ENCODE measurements at places on chromosomes 12 and 14.

DNA sequence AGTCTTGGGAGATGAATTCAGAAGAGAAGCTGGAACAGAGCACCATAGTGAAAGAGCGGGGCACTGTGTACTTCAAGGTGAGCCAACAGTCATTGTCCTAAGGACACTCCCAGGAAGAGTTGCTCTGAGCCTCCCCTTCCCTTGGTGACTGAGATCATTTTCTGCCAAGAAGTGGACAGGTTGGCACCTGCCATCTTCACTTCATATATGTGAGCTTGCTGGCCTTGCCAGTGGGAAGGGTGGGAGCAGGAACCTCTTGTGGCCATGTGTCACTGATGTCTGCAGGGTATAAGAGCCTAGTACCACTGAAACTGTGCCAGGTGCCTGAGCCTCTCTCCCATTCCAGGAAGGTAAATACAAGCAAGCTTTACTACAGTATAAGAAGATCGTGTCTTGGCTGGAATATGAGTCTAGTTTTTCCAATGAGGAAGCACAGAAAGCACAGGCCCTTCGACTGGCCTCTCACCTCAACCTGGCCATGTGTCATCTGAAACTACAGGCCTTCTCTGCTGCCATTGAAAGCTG lies 5.3 kb downstream of the FKBP4 start:
- no peak for DNase-seq

GRCh38 chr12:72369423-72369959 lies 97.3 kb downstream of the TRHDE start:
- DNase-seq: no peak

- no peak for DNase-seq
Observed at GRCh38 chr12:120136093-120136770, 19.7 kb upstream of the RAB35 start.

DNA sequence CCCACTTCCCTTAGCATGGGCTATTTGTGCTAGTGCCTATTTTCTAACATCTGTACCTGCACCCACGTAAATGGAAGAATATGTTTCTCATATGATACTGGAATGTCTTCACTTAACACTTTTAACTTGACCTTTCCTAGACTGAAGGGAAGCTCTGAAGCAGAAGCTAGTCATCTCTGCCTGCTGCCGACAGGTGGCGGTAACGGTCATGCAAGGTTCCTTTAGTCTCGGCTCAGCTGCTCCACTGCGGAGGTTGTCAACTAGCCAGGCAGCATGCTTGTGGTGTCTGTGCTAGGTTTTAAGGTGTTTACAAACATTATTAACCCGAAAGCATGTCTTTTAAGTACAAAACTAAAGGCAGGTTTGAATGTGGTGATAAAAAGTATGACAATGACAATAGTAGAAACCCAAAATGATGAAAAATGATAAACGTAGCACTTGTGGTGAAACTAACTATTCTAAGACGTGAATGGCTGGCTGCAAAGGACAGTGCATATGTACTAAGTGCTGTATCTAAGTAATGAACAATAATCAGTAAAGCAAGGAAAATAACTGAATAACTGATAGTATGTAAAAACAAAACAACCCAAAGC lies 117.2 kb downstream of the GRIN2B start:
- DNase-seq: no peak

DNA sequence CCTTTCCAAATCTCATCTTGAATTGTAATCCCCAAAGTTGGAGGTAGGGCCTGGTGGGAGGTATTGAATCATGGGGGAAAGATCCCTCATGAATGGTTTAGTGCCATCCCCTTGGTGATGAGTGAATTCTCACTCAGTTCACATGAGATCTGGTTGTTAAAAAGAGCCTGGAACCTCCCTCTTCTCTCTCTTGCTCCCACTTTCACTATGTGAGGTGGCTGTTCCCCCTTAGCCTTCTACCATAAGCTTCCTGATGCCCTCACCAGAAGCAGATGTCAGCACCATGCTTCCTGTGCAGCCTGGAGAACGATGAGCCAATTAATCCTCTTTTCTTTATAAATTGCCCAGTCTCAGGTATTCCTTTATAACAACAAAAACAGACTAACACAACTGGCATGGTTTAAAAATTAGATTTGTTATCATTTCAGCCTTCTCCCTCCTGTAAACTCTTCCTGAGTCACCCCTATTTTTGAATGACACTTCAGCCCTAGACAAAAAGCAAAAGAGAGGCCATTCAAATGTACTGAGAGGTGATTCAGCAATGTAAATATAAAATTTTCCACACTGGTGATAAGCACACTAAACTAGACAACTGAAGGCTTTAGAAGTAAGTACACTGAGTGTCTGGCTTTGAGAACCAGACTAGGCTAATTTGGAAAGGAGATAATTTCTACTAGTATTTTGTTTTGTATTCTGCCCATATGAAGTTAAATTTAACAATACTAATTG lies 212.1 kb upstream of the ABCD2 start:
- DNase-seq: no peak

DNA sequence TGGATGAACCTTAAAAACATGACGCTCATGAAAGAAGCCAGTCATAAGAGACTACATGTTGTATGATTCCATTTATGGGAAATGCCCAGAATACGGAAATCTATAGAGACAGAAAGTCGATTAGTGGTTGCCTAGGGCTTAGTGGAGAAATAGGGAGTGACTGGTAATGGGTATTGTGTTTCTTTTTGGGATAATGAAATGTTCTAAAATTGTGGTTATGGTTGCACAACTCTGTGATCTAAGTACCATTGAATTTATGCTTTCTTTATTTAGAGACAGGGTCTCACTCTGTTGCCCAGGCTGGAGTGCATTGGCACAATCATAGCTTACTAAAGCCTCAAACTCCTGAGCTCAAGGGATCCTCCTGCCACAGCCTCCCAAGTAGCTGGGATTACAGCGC lies 8.0 kb downstream of the RBMS2 start:
- no peak for DNase-seq

- no peak for DNase-seq
Observed at GRCh38 chr12:99232324-99232723, 415.2 kb upstream of the GARIN6 start.

- no peak for DNase-seq
Observed at GRCh38 chr12:2286047-2286446, 233.3 kb downstream of the CACNA1C start.

DNA sequence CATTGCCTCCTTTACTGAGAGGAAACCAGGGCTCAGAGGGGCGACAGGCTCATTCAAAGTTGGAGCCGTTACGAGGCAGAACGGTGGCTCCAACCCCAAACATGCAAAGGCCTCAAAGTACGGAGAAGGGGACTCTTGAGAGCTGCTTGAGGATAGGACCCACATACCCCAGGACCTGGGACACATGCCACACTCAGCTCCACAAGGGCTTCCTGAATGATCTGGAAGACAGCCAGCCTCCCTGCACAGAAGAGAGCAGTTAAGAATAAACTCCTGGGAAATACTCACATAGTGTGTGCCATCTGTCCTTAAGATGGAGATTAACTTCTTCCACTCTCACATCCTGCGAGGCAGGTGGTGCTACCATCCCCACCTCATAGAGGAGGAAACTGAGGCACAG lies 26.6 kb upstream of the NXPH4 start:
- DNase-seq: no peak

GRCh38 chr12:116539905-116540482 lies 19.2 kb upstream of the MAP1LC3B2 start:
- no peak for DNase-seq

GRCh38 chr14:94113073-94113472 lies 2.5 kb downstream of the IFI27 start:
- DNase-seq: no peak

DNA sequence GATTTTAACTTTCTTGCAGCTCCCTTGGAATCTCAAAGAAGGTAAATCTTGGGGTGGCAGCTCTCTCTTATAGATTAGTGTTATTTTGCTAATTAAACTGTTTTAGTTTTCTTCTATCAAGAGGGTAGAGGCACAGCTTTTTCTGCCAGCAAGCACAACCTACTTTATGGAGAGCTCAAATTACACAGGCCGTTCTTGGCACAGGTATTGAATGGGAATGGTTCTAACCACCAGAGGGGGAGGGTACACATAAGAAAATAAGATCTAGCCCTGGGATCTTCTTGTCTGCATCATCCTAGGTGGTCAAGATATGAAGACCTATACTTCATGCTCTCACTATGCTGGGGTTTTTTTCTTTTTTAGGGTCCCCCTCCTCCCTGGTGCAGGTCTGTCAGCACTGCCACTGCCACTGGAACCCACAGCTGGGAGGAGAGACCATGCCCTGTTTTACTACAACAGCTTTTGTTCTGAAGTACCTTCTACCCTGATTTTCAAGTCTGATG lies 48.6 kb upstream of the STAC3 start:
- DNase-seq: no peak

DNA sequence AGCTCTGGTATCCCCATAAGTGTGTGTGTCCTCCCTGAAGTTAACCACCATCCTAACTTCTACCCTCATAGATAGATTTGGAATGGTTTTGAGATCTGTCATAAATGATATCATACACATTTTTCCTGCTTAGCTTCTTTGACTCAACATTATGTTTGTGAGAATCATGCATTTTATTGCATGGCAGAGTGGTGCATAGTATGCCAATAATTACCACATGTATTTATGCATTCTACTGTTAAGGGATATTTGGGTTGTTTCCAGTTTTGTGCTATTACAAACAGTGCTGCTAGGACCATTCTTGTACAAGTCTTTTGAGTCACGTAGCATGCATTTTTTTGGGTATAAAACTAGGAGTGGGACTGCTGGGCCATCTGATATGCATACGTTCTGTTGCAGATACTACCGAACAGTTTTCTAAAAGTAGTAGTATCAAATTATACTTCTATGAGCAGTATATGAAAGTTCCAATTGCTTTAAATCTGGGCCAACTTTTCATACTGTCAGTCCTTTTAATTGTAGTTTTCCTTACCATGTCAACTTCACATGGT lies 13.4 kb downstream of the GRIP1 start:
- no peak for DNase-seq

GRCh38 chr14:51977075-51977474 lies 12.3 kb upstream of the RTRAF start:
- DNase-seq: no peak

- no peak for DNase-seq
Observed at GRCh38 chr12:53166837-53167236, 13.7 kb upstream of the ZNF740 start.

GRCh38 chr14:34693228-34693939 lies 21.0 kb downstream of the CFL2 start:
- no peak for DNase-seq

GRCh38 chr14:64421166-64421565 lies 33.0 kb downstream of the MTHFD1 start:
- no peak for DNase-seq

- no peak for DNase-seq
Observed at GRCh38 chr12:113634982-113635381, 163.3 kb upstream of the LHX5 start.

GRCh38 chr12:118065380-118065779 lies 4.4 kb upstream of the WSB2 start:
- DNase-seq: no peak

- DNase-seq: no peak
Observed at GRCh38 chr12:95548056-95548538, 3.2 kb downstream of the USP44 start.

GRCh38 chr12:46373301-46374296 lies 1.0 kb upstream of the SLC38A2 start:
- no peak for DNase-seq

- DNase-seq: no peak
Observed at GRCh38 chr14:75313294-75313693, 34.7 kb downstream of the FOS start.

- DNase-seq: no peak
Observed at GRCh38 chr12:104727726-104728465, 230.2 kb downstream of the SLC41A2 start.

DNA sequence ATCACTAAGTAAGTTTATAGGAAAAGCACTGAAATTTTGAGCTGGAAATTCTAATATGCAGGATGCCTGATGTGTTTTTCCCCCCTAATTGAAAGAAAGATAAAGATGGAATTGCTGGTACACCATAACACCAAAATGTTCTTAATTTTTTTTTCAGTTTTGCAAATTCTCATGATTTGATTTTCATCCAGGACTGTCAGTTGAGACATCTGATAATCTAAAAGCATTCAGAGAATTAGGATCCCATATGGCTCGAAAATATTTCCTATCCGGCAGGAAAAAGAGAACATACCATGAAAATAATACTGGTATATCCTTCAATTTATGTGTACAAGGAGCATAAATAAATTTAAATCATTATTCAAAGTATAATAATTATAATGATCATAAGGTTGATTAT lies 452.1 kb downstream of the APAF1 start:
- DNase-seq: no peak

DNA sequence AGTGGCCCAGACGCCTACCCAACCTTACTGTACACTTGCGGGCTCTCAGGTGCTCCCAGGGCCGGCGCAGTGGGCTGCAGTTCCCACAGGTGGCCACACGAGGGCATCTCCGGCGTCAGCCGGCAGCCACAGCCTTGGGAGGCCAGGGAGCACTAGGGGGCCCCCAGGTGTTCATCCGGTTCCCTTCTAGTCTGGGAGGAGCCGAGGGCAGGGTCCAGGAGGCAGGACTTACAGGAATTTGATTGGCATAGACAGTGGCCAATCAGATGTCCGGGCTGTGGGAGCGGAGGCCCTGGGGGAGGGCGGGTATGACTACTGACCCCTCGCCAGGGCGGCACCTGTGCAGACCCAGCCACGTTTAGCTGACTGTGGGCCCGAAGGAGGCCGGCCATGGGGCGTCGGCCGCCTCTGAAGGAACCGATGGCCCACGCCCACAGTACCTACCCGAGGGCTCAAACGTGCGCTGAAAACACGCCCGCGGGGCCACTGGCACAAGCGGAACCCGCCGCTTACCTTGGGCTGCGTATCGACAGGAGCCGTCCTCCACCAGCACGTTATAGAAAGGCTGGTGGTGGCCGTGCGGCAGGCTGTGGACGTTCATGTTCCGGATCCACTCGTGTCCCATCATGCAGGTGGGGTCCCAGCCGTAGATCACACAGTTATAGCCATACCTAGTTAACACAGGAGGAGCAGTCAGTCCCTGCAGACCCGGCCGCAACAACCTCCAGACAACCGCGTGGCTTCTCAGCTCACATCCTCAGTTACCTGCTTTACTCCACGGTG lies 34.8 kb downstream of the FBXO21 start:
- peak; percentile 29 for DNase-seq

DNA sequence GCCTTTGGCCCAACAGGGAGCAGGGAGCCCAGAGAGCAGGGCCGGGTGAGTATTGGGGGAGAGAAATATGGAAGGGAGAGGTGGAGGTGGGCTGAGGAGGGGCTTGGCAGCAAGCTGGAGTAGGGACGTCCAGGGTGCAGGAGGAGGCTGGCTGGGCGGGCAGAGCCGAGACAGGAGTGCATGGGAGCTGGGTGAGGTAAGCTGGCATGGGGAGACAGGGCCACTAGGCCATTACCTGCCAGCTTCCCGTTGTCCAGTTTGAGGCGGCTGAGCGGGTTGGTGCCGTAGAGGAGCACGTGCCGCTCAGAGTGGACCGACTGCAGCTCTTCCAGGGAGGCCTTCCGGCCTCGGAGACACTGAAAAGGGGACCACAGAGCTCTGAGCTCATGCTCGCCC lies 18.3 kb downstream of the SLC48A1 start:
- DNase-seq: no peak
